ENCODE measurements at places on chromosomes 16 and 17.
A peak's percentile ranks its signal among the peaks of the same experiment; 100 is the strongest.

DNA sequence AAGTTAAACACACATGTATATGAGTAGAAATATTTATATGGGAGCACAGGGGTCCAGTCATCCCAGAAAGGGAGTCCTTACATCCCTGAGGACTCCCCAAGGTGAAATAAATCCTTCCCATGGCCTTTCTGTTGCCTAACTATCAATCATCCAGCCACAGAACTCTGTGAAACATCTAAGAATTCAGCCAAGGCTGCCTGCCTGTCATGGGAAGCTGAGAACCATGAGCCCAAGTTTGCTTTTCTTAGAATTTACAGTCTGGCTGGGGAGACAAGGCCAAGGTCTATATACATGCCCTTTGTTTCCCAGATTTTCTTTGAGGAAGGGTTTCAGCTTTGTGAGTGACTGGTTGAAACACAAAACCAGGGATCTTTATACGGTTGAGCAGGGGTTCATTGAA is 15.8 kb downstream of the MYL4 start:
- no peak for DNase-seq

- no peak for DNase-seq
Measured at GRCh38 chr17:18961634-18962493, 9.9 kb downstream of the SLC5A10 start.

- DNase-seq: no peak
Measured at GRCh38 chr17:32283745-32284201, 18.1 kb downstream of the RHBDL3 start.

GRCh38 chr17:36876966-36877365 is 60.3 kb upstream of the LHX1 start:
- no peak for DNase-seq

GRCh38 chr17:47638903-47639302 is 10.8 kb upstream of the KPNB1 start:
- DNase-seq: no peak

DNA sequence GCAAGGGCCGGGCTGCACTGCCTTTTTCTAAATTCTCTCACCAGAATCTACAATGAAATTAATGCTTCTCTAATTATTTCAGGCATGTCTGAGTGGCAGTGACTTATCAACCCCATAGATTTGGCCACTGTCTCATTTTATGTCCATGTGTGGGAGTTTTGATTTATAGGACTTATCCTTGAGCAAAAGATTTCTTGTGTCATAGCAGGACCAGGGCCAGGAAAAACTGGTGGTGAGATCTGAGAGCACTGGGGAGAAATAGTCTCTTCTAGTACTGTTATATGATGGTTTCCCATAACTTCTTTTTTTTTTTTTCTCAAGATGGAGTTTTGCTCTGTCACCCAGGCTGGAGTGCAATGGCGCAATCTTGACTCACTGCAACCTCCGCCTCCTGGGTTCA is 1.5 kb upstream of the KRT23 start:
- DNase-seq: no peak

DNA sequence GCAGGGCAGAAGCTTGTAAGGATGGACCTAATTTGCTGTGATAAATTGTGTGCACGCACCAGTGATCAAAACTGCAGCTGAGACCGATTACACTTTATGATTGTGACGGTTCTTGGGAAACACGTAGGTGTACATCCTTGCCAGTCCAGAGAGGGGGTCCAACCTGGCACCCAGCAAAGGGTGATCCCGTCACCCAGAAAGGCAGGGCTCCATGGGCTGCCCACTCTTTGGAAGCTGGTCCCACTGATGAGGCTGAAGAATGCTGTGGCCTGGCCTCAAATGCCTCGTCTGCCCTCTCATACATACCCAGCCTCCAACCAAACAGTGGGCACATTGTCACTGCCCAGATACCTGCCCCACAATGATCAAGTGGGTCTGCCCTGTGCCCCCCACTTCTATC is 132.0 kb downstream of the C16orf78 start:
- no peak for DNase-seq

DNA sequence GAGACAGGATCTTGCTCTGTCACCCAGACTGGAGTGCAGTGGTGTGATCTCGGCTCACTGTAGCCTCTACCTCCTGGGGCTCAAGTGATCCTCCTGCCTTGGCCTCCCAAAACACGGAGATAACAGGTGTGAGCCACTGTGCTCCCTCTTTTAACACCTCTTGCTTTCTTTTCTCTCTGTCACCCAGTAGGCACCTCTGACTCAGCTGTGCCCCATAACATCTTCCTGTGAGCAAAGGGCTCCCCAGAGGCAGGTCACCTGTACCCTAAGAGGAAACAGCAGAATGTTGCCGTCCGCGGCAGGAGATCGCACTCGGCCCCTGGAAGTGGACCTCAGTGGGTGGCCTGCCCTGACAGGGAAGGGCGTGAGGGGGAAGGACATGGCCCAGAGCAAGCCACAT is 918 bp upstream of the NLRC3 start:
- no peak for DNase-seq

GRCh38 chr17:43609613-43610385 is 51.9 kb downstream of the MEOX1 start:
- no peak for DNase-seq

DNA sequence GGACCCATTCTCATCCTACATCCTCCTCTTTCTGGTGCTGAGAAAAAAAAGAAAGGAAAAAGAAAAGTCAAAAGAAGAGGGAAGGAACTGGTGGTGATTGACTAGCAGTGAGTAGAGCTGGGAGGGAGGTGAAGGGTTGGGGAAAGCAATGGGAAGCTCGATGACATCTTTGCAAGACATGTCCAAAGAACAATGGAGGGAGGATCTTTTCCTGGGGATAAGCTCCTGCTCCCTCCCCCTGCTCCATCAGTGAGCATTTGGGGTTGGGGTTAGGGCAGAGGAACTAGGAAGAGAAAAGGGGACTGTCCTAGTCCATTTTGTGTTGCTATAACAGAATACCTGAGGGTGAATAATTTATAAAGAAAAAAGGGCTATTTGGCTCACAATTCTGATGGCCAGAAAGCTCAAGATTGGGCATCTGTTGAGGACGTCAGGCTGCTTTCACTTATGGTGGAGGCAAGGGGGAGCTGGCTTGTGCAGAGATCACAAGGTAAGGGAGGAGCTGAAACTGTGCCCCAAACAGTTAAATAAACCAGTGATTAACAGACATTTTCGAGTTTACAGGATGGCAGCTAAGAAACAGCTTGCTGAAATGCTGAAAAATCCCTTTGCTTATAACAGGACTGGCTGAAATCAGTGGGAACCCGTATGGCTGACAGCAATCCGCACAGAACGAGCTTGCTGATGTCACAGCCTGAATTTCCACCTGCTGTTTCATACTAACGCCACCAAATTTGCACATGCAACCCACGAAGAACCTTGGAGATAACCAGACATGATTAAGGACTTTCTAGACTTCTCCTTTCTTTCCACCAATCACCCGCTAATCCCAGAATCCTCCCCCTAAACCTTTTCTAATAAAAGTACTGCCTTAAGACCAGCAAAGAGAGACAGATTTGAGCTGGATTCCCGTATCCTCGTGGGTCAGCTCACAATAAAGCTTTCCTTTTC is 1.6 kb upstream of the ODF4 start:
- no peak for DNase-seq

- no peak for DNase-seq
Measured at GRCh38 chr17:42271779-42272035, 4.5 kb downstream of the STAT5B start.

DNA sequence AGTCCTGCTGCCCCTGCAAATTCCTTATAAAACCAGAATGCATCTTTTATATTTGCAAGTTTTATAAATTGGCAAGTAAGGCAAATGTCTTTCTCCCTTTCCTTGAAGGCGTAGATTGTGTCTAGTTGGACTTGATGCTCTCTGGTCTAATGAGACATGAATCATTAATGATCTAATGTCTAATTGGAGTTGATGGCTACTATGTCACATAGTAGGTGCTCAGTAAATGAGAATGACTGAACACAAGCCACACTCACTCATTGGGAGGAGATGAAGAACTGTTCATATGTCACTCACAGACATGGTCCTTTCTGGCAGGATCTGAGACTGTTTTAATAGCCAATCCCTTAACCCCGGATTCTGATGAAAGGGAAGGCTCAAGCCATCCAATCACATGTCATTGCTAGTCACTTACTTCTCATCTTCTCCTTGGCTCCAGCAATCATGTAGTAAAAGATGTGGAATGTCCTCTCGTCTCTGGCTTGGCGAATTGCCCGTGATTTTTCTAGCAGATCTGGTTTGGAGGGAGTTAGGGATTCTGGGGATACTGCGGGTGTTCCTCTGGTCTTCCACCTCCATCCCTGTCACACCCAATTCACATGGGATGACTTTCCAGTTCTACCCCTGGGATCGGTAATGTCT is 81.0 kb downstream of the MYH11 start:
- no peak for DNase-seq

GRCh38 chr16:8576141-8577004 is 13.9 kb downstream of the TMEM114 start:
- DNase-seq: no peak

- DNase-seq: no peak
Measured at GRCh38 chr17:70109497-70109896, 34.5 kb downstream of the KCNJ16 start.

DNA sequence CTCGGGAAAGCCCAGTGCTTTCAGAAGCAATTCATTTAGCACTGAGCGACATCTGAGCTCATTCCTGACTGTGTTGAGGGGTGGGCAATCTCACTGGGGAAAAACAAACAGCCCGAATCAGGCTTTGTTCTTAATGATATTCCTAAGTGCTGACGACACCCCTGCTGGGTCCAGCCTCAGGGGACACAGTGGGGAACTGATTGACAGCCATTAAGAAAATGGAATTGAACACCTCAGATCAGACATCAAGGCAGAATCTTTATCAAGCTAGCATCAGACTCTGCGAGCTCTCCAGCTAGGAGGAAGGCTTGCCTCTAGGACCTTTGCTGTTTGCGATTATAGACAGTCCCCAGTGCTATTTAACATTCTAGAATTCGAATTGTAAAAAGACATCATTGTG is 22.5 kb upstream of the LYRM9 start:
- no peak for DNase-seq

- no peak for DNase-seq
Measured at GRCh38 chr17:77356690-77357201, 216.0 kb downstream of the SEC14L1 start.

- no peak for DNase-seq
Measured at GRCh38 chr17:72525225-72526015, 404.6 kb downstream of the SOX9 start.

- peak; percentile 30 for DNase-seq
Measured at GRCh38 chr17:14340857-14341754, 40.2 kb downstream of the HS3ST3B1 start.

DNA sequence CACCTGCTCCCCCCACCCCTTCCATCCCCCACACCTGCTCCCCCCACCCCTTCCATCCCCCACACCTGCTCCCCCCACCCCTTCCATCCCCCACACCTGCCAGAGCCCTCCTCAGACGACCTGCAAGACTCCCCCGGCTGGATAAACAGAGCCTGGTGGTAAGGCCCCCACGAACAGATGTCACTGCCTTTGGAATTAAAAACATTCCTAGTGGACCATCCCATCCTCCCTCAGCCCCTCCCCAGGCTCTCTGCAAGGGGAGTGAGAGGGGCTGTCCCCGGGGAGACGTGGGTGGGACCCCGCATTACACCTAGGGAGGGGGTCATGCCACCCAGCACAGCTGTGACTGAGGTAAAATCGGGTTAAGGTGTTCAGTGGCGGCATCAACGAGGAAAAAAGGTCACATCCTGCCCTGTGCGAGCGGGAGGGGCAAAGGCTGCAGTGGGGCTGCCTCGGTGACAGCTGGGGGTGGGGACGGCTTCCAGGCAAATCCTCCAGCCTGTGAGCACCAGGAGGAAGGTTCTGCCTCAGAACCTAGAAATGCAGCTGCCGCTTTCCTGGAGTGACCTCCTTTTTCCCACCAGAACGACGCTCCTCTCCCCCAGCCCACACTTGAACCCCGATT is 38.7 kb downstream of the TIMM22 start:
- DNase-seq: no peak

GRCh38 chr16:50369133-50369804 is 481 bp upstream of the BRD7 start:
- no peak for DNase-seq

- DNase-seq: no peak
Measured at GRCh38 chr17:48152289-48152688, 44.7 kb downstream of the SNX11 start.

- DNase-seq: no peak
Measured at GRCh38 chr17:11097121-11097520, 143.9 kb upstream of the SHISA6 start.

DNA sequence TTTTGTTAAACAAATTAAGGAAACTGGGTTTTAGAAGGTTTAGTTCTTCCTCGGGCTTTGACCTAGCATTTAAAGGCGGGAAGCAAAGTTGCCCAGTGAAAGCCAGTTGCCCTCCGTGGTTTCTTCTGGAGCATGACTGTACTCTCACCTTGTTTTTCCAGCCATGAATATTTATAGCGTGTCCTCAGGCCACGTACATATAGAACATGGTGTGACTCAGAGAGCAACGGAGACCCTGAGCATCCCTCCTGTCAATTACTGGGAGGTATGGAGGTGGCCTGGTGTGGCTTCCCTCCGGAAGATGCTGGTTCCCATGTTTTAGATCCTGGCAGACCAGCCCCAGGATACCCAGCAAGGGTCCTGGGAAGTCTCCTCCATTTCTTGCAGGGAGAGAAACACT is 48.4 kb downstream of the AKAP1 start:
- no peak for DNase-seq
